Bronchial epithelial cell (primary cell): ENCODE measurements at places on chromosomes 2 and 18.

DNA sequence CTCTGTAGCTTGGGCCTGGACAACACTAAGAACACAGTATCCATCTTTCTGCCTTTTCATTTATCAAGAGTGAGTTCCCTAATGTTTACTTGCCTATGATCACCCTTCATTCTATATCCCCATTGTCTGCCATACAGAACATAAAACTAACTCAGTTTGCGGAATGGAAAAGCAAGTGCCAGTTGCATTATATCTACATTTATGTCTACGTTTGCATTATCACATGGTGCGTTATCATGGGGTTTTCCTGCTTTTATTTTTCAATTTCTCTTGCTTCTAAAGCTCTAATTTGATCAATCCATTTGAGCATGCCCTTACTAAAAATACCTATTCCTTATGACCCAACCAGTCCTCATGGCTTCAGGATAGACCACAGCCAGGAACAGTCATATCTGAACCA lies 421.6 kb upstream of the VWC2L start:
- no peak for DNase-seq

DNA sequence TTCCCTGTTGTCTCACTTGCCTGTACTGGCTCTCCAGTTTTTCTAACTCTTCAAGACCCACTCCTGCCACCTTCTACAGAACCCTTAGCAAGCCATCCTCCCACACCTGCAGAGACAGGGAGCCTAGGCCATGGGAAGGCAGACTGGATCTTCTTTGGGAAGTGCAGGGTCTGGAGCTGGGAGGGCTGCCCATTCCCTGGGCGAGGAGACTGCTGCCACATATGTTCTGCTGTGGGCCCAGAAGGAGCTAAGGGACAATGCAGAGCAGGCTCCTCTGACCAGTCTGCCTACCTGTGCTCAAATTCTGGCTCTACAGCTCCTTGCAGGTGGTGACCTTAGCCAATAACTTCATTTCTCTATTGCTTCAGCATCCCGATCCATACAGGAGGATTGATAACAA lies 152.1 kb upstream of the CELF4 start:
- DNase-seq: no peak

DNA sequence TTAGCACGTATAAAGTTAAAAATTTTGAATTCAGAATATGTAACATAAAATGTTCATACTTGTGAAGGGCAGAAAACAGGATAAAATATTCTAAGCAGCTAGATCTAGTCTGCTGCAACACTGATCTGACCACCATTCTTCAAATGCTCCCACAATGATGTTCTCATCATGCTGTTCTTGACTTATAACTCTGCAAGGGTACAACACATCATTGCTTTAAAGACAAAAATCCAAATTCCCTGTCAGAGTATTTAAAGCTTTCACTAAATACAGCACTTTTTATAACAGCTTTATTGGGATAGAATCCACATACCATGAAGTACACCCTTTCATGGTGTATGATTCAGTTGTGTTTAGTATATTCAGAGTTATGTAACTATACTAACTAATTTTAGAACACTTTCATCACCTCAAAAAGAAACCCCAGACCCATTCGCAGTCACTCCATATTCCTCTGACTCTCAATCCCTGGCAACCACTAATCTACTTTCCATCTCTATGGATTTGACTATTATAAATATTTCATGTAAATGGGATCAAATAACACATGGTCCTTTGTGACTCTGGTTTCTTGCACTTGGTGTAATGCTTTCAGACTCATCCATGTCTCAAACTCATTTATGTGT lies 56.4 kb downstream of the MAP4K3 start:
- peak; percentile 24 for DNase-seq

DNA sequence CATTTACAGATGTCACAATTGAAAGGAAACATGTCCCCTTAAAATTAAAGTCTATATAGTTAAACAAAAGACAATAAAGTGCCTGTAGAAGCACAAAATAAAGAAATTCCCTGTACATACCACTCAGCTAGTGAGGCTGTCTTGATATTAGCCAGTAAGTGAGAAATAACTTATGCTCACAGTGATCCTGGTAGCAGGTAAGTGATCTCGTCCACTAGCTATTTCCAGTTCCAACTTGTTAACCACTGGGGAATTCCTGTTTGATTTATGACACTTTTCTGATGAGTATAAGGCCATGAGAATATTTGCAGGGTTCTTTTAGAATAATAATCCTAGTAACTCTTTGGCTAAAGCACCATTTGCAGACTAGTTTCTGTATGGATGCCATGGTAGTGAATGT lies 127.9 kb upstream of the PGAP1 start:
- peak; percentile 58 for DNase-seq

DNA sequence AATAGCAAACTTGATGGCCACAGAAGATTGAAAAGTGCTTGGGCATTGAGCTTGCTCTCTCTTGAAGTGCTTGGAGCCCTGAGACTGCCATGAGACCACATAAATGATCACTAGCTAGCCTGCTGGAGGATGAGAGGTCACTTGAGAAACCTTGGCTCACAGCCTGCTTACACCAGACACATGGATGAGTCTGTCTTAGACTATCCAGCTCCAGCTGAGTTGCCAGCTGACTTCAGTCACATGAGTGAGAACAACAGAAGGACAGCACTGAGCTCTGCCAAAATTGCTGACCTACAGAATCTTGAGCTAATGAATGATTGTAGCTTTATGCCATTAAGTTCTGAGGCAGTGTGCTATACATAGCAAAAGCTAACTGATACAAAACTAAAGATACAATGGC lies 18.1 kb downstream of the NABP1 start:
- peak; percentile 69 for DNase-seq

GRCh38 chr2:236177604-236177966 lies 9.4 kb upstream of the GBX2 start:
- no peak for DNase-seq

GRCh38 chr2:35080231-35080910 lies 1275.2 kb upstream of the CRIM1 start:
- DNase-seq: peak; percentile 35

DNA sequence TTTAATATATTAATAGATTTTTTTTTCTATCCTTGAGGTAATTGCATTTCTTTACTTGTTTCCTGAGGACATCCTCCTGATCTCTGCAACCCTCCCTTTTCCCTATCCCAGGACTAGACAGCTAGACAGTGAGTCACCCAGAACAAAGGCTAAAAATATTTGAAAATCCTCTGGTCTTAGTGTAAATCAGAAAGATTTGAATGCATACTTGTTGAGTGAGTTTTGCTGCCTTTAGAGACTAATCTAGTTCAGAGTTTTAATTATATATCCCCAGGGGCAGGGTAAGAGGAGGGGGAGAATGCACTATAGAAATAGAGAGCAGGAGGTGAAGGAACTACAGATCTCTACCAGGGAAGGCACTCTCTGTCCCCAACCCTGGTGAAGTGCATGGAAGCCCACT lies 202.3 kb upstream of the TCF4 start:
- peak; percentile 89 for DNase-seq

DNA sequence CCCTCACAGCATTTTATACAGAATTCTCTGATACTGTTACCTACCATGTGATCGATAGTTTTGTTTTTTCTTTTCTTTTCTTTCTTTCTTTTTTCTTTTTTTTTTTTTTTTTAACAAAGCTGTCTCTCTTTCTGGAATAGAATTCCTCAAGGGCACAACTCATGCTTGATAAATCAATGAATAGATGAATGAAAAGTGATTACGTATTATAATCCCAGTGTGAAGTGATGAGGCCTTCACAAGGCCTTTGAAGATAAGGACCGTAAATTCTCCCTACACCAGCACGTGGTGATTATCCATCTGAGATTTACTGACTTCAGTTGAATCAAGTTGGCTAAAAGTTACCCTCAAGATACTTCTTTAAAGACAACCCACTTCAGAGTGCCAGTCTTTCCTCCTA lies 46.6 kb upstream of the RMDN2 start:
- DNase-seq: no peak

DNA sequence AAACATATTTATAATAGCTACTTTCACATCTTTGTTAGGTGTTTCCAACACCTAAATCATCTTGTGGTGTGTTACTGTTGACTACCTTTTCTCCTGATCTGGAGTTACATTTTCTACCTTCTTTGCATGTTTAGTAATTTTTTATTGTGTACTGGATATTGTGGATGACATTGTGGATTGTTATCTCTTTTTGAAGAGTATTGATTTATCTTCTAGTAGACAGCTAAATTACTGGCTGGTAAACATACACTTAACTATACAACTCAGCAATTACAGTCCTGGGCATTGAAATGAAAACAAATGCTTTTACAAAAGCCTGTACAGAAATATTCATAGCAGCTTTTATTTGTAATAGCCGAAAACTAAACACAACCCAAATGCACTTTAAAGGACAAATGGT lies 150.8 kb downstream of the PTRHD1 start:
- DNase-seq: no peak
